ENCODE measurements at places on chromosomes 7 and 10.

GRCh38 chr7:23373151-23374004, 74.2 kb downstream of the MALSU1 start:
- peak; percentile 10 for DNase-seq

GRCh38 chr7:140261522-140261921, 84.7 kb upstream of the KDM7A start:
- no peak for DNase-seq

DNA sequence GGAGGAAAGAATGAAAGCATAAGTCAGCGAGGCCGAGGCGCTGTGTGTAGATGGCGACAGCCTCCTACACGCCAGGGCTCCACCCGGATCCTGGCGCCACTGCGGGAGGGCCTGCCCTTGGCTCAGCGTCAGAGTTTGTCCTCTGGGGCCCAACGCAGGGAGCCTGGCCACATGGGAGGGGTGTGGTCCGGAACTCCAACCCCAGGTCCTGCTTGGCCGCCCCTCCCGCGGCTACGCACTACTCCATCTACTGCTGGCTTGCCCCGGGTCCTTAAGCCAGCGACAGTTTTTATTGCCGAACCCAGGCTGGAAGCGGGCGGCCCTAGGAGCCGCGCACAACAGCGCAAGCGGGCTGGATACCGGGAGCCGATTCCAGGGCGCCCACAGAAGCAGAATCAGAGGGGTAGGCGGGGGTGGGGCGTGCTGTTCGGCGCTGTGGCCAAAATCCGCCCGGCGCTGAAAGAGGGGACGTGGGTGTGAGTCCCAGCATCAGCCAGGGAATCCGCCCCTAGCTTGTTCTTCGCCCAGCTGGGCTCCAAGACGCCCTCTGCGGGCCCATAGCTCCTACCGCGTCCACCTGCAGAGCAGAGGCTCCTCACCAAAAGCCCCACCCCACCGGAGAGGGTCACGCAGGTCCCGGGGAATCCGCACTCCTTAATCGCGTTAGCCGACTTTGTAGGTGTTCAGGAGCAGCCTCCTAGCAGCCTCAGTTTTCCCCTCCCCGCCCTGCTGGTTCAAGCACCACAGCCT, 4.5 kb downstream of the KAZALD1 start:
- peak; percentile 19 for DNase-seq

DNA sequence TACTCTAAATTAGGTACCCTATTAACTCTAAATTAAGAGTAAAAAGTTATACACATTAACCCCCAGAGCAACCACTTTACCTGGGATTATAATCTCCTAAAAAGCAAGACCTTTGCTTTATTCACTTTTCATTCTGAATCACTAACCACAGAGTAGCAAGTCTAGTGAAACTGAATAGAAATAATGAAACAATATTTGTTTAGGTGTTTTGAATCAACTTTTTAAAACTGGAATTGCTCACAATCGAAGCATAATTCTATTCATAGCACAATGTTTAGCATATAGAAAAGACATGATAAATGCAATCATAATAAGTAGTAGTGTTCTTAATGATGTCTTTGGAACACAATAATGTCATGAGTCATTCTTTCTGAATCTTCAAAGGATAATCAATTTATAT, 37.0 kb upstream of the CASD1 start:
- DNase-seq: no peak

DNA sequence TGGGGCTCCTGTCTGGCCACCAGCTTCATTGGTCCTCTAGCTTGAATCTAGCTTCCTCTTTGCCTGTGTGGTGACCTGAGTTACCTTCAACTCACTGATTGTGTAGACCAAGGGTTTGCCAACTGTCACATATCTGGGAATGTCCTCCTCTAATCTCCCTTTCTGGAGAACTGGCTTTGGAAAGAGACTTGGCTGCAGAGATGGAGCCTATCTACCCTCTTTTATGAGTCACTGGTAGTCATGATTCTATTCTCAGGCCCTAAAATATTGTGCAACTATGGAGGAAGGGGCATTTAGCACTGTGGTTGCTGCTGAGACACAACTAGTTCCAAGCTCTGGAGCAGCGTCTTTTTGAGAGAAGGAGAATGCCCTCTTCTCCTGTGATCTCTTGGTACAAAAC, 691.3 kb downstream of the KCNMA1 start:
- no peak for DNase-seq

- DNase-seq: no peak
Observed at GRCh38 chr10:45599646-45600045, 72.9 kb downstream of the ZFAND4 start.

DNA sequence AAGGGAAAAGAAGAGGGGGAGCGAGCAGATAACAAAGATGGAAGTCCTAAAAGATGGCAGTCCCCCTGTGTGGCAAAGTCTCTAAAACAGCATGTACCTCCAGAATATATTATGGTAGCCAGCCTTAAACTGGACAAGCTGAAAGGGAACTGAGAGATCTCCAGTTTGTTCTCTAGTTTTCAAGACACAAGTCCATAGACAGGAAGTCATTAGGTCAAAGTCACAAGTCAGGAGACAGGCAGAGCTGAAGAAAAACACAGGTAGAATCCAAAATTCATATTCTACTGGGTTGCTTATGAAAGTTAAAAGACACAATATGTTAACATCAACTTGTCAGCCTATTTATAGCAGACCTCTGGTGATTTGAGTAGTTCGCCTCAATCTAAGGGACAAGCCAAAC, 38.7 kb downstream of the FAM107B start:
- DNase-seq: no peak

GRCh38 chr10:132443983-132444876, 47.2 kb downstream of the PWWP2B start:
- no peak for DNase-seq
